Inflammatory macrophage (primary cell): ENCODE measurements at places on chromosomes 11 and 22.
A peak's percentile ranks its signal among the peaks of the same experiment; 100 is the strongest.

GRCh38 chr11:46491661-46492330 lies 100.2 kb upstream of the CHRM4 start:
- DNase-seq: no peak

DNA sequence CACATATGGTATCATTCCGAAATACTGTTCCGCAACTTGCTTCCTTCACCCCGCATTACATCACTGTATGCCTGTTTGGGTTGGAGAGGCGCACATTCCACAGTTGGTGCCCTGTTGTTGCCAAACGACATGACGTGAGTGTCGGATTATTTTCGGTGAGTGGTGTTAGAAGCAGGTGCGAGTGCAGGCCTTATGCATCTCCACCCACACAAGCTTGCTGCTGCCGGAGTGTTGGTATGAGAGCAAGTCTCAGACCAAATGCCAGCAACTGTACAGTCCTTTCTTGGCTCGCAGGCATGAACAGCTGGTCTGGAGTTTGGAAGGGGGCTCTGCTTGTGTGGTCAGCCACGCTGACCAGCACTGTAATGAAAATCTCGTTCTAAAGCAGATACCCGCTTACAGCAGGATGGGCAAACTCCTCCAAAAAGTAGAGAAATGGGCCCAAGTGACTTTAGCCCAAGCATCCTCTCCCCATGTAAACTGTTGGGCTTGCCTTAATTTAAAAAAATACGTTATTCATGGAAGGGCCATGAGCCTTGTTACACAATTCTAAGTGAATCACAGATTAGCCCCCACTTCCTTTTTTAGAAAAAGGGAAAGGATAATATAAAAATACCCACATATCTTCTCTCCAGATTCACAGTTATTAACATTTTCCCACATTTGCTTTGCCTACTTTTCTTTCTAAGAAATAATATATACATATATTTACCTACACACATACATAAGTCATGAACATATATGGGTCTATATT lies 48.7 kb upstream of the OR9Q1 start:
- peak; percentile 42 for DNase-seq

DNA sequence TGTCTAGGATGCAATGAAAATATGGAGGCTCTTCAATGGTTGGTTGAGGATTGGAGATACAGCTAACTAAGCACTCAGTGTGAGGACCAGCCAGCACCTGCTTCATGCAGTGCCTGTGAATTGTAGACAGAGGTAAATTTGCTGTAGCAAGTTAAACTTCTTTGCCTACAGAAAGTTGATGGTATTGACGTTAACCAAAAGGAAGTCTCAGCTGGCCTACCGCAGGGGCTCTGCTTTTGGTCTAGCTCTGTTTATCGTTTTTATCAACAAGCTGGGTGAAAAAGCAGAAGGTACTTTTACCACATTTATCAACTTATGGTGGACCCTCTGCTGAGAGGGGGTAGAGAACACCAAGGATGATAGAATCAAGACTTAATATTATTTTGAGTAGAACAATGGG lies 51.6 kb downstream of the GRAMD1B start:
- no peak for DNase-seq

DNA sequence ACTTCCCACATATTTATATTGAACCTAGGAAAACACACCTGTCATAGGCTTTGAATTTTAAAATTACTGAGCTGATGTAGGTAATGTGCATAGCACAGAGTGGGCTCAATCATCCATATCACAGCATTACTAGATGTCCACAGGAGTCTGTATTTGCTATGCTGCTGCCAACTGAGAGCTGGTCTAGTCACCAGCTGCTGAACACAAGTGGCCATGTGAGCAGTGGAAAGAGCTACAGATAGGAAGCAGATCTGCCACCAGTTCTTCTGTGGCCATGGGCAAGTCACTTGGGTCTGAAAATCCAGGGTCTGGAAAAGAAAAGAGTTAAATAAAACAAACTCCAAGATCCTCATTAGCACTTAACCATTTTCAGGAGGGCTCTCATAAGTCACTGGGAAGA lies 91.8 kb downstream of the APIP start:
- DNase-seq: no peak

- no peak for DNase-seq
Measured at GRCh38 chr11:39385911-39386310, 2073.5 kb downstream of the LRRC4C start.

- peak; percentile 42 for DNase-seq
Measured at GRCh38 chr11:100687630-100688395, 725 bp downstream of the ARHGAP42 start.

- DNase-seq: no peak
Measured at GRCh38 chr11:13135385-13136271, 126.5 kb downstream of the RASSF10 start.

DNA sequence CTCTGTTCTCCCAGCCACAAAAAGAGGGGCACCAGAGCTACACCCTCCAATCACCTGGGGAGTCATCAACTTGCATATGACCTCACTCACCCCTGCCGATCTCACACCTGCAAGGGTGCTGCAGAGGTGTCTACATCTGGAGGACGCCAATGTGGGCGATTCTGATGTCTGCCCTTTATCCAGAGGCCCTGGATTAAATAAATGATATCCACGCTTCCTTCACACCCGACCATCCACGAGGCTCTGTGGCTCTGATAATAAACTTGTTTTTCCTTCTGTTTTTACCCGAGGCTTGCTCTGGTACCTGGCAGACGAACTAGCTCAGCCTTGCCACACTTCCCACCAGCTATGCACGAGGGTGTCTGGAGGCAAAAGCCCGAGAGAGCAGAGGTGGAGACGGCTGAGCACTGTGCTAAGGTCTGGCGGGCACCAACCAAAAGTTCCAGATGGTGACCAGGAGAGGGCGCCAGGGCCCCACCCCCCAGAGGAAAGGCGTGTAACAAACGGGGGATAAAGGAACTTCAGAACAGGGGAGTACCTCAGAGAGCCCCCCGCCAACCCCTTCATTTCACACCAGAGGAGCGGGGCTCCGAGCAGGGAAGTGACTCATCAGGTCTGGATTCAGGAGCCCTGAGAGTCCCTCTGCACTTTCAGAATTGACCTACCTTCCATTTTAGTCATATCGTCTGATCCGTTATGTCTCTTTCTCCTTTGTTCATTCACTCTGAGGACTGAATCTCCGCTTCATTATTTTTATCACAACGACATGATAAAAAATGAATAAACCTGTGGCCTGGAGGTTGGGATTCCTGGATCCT lies 13.5 kb downstream of the SCN3B start:
- DNase-seq: peak; percentile 19

GRCh38 chr11:96013461-96014213 lies 89.7 kb upstream of the MTMR2 start:
- no peak for DNase-seq

GRCh38 chr22:37749226-37749625 lies 52.4 kb downstream of the TRIOBP start:
- DNase-seq: no peak

GRCh38 chr11:59173080-59173963 lies 1.4 kb downstream of the DTX4 start:
- DNase-seq: peak; percentile 60

DNA sequence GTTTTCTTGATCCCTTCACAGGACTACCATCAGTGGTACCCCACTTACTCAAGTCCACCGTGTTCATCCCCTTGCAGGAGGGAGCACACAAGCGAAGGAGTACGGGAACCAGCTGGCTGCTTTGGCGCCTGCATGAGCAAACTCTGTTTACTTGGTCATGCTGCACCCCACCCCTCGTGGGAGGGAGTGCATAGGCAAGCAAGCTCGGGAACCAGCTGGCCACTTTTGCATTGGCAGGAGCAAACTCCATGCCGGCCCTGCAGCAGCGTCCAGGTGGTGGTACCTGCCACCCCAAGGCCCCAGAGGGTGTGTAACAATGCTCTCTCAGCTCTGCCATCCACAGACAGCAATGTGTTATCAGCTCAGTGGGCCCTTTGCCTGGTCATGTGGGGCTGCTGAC lies 737.8 kb downstream of the FAM181B start:
- DNase-seq: no peak

DNA sequence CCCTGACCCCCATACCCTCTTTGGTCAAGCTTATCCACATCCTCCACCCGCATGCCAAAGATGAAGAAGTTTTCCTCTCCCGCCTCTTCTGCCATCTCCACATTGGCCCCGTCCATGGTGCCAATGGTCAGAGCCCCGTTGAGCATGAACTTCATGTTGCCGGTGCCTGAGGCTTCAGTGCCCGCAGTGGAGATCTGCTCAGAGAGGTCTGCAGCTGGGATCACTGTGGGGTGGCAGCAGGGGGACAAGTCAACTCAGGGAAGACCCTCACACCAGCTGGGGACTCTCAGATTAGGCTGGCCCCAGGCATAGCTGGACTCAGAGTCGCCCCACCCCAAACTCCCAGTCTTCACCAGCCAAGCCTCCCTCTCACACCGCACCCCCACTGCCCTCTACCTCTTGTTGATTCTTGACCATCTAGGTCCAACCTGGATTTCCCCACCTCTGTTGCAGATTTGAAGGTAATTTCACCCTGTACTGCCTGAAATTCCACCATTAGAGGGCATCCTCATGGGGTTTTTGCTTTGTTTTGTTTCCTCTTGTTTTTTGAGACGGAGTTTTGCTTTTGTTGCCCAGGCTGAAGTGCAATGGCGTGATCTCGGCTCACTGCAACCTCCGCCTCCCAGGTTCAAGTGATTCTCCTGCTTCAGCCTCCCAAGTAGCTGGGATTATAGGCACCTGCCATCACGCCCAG lies 6.6 kb upstream of the RASGRP2 start:
- DNase-seq: no peak

- DNase-seq: peak; percentile 59
Measured at GRCh38 chr11:107741044-107741823, 29.4 kb upstream of the SLN start.

DNA sequence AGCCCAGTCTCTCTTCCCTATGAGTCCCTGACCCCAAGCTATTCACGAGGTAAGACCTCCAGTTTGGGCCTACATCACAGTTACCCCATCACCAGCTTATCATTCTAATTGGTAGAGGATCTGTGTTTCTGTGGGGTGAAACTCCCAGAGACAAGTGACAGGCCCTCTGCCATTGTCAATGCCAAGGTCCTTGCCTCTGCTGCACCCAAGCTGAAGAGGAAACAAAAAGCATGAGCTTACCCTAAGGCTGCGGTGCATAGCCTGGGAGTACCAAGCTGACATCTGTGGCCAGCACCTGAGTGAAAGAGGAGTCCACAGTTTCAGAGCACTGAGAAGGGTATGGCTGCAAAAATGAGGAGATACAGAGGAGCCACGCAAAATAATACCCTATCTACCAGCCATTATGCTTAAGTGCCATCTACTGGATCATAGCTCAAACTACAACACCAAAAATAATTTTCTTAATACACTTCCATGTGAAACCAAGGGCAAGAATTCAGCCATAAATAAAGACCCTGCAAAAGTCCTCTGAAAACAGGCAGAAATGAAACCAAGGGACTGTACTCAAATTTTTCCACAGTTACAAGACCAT lies 62.3 kb upstream of the ANO5 start:
- DNase-seq: peak; percentile 14

- DNase-seq: no peak
Measured at GRCh38 chr11:10443721-10444235, 11.3 kb upstream of the AMPD3 start.

DNA sequence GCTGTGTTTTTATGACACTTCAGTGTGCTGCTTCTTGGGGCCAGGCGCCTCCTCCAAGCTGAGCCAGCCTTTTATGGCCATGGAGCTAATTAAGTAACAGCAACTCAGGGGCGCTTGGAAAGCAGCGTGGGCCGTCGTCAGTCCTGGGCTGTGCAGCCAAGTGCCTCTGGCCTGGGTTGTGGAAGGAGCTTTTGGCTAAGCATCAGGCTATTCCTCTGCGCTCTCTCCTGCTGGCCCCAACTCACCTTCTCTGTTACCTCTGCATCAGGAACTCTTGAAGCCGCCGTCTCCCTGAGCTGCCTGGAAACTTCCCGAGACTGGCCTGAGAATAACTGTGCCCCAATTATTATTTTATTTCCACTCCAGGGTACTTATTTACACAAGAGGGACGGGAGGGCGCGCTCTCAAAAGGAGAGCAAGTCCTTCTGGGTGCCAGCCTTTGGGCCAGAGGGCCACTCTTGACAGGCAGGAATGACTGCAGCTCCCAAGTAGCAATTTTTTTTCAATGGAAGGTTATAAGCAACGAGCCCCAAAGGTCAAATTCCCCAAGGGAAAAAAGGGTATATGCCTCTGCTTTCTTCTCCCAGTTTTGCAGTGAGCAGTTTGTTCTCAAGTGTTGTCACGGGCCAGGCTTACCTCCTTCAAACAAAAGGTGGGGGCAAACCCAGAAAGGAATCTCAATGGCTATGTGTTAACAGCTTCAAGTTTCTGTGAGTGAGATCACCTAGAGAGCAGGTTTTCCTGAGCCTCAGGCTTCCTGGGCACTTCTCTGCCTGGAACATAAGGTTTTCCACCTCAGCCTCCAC lies 38.5 kb upstream of the NAV2 start:
- no peak for DNase-seq

DNA sequence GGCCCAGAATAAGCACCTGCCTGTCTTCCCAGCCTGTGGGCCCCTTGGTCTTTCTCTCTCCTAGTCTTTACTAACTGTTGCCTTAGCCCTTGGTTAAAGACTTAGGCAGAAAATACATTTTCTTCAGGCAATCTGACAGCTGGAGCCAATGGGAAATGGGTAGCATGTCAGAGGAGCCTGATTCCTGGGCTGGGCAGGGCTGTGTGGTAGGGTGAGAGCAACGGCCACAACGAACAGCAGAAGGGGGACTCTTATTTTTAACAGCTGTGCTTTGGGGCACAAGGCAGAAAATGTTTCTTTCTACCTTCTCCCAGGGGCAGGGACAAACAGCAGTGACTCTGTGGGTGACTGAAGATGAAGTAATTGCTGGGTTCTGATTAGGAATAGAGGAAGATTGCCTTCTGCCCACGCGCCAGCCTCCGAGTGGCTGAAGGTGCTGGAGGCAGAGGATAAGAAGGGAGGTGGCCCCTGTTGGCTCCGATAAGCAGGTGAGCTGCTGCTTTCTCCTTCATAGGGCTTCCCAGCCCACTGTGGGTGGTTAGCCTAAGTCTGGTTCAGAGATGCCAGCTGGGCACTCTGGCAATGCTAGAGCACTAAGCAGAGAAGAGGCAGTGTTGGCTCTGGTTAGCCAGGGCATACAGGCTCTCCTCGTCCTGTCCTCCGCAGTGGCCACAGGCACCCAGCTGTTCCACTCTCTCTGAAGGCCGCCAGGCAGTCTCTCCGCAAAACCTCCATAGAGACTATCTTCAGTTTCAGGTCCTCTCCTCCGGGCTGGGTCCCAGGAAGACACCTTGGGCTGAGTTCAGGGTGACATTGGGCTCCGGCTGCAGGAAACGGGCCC lies 1.5 kb downstream of the YPEL4 start:
- peak; percentile 66 for DNase-seq

GRCh38 chr11:112584672-112585071 lies 324.0 kb upstream of the PLET1 start:
- no peak for DNase-seq

GRCh38 chr11:61049859-61050258 lies 52.4 kb upstream of the CD5 start:
- peak; percentile 14 for DNase-seq
